ENCODE measurements at places on chromosomes 12 and 14.

DNA sequence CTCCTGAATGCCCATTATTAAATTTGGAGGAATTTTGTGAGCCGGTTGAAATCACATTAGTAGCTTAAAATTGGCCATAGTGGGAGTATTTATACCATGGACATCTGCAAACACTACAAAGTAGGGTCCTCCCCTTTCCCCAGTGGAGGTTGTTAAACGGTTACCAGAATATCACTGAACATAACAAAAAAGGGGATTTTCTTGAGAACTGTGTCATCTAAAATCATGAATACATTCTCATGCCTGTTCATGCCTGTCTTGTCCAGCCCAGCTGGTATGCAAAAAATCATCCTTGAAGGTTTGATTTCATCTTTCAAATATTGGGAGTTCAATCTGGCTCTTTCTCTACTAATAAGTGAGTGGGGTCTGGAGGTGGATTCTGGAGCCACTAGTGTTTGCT lies 96.4 kb downstream of the OTOGL start:
- no peak for DNase-seq

DNA sequence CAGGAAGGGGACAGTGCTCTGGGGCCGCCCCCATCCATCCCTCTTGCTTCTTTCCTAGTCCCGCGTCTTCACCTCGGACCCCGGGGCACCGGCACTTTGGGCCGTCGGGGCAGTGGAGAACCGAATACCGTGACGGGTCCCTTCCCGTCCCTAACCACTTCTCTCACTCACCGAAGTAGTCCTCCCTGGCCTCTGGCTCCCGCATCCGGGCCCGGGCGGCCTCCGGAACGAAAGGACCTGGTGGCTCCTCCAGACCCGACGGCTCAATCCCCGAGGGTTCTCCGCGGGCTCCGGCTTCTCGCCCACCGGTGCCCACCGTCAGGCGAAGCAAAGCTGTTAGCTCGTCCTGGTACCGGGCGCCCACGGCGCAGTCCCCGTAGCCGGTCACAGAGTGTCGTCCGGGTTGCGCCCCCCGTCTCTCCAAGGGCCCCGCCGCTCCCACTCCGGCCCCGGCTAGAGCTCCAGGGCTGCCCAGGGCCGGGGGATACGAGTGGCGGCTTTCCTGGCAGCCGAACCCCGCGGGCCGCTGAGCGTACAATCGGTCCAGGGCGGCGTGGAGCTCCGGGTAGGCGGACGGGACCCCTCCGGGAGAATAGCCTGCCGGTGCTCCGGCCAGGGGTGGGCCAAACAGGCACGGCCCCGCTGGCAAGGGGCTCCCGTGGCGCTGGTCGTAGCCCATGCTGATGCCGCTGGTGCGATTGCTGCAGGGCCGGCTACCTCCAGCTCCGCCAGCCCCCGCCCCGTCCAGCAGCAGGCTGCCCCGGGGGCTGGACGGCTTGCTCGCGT lies 1.1 kb downstream of the AJUBA start:
- DNase-seq, result no peak

DNA sequence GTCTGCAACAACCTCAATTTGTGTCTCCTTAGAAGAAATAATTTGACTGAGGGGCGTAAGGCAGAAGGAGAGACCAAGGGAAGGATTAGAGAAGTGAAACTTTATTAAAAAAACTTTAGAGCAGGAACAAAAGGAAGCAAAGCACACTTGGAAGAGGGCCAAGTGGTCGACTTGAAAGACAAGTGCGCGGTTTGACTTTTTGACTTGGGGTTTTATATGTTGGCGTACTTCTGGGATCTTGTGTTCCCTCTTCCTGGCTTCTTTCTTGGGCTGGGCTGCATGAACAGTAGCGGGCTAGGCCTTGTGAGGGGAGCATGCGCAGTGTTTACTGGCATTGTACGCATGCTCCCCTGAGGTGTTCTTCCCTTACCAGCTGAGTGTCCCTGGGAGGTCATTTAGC lies 369.3 kb upstream of the DCN start:
- DNase-seq, result no peak

DNA sequence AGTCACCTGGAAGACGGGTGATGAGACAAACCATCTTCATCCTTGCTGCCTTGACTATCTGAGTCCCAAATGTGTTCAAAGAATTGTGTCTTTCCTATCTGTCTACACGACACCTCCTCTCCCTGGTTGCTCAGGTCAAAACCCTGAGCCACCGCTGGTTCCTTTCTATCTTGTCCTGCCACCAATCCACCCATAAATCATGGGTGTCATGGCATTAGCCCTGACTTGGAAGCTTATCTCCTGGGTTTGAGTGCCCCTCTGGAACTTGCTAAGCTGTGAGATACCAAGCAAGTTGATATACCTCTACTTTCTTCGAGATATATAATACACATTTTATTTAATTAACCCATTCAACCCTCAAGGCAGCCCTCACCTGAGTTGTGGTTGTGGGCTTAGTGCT lies 57.9 kb downstream of the ASCL4 start:
- DNase-seq, result no peak

- no peak for DNase-seq
Measured at GRCh38 chr14:74488786-74489397, 4.2 kb downstream of the NPC2 start.

GRCh38 chr12:52818388-52818787 lies 4.5 kb upstream of the KRT4 start:
- DNase-seq, result no peak

GRCh38 chr12:115521771-115522409 lies 755.6 kb downstream of the MED13L start:
- DNase-seq, result no peak

DNA sequence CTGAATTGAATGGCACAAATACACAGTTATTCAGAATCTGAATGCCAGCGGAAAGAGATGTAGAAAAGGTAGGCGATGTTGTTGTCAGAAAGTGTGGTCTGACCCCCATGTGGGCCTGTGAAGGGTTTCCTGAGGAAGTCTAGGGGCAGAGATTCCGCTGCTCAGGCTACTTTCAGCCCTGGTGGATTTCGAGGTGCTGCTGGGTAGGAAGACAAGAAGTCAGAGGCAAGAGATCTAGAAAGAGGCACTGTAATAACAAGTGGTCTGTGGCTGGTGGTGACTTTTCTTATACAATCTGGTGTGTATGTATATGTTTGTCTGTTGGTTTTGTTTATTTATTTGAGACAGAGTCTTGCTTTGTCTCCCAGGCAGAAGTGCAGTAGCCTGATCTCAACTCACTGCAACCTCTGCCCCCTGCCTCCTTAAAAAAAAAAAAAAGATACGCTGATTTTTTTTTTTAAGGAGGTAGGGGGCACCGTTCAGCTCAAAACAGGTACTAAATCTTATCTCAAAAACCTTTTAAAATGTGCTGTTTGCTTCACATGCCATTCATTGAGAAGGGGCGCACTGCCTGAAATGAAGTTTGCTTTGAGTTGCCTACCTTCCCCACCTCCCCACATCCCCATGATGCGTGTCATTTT lies 27.1 kb upstream of the MANSC4 start:
- DNase-seq, result no peak

- DNase-seq, result no peak
Measured at GRCh38 chr14:36438883-36439282, 81.1 kb downstream of the NKX2-1 start.

GRCh38 chr12:55673638-55674037 lies 34.1 kb downstream of the ITGA7 start:
- no peak for DNase-seq

DNA sequence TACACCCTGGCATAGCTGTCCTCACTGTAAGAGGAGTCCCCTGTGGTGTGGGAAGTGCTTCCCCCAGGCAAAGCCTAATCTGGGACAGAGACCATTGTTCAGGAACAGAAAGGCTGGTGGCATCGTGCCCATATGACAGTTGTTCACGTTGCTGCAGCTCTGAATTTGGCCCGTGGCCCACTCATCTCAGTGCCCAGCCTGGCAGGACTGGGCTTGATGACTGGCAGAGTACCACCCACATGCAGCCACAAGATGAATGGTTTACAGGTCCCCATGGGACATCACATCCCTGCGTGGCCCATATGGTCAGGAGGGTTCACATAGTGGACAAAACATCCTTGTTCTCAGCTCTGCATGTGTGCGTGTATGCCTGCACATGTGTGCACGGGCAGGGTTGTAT lies 17.5 kb downstream of the IQSEC3 start:
- DNase-seq, result peak; percentile 98

GRCh38 chr12:54006559-54007220 lies 2.1 kb upstream of the HOXC8 start:
- DNase-seq, result no peak

DNA sequence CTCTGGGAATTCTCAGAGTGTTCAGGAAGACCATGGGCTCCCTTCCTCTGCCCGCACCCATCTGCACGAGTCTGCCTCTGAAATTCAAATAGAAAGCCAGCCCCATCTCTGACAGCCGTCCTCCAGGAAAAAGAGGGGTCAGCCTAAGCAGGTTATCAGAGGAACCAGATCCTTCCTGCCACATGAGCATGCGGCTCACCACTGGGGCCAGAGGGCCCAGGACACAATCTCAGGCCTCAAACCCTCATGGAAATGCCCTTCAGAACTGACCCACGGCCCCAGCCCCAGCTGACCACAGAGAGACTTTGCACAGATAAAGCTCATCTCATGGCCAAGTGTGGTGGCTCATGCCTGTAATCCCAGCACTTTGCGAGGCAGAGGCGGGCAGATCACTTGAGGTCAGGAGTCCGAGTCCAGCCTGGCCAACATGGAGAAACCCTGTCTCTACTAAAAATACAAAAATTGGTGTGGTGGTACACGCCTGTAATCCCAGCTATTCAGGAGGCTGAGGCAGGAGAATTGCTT lies 23.2 kb downstream of the PXN start:
- no peak for DNase-seq

DNA sequence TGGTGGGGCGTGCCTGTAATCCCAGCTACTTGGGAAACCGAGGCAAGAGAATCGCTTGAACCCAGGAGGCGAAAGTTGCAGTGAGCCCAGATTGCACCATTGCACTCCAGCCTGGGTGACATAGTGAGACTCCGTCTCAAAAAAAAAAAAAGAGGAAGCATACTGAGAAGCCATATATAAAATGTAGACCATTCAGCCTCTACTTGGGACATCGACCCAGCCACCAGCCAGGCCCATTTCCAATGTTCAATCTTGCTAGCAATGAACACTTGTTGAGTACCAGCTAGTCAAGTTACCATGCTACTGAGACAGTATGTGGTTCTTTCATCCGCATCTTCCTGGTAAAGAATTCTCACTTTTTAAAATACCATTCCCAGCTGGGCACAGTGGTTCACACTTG lies 33.4 kb upstream of the RASSF8 start:
- no peak for DNase-seq

GRCh38 chr12:76562130-76562529 lies 2.6 kb upstream of the OSBPL8 start:
- no peak for DNase-seq

DNA sequence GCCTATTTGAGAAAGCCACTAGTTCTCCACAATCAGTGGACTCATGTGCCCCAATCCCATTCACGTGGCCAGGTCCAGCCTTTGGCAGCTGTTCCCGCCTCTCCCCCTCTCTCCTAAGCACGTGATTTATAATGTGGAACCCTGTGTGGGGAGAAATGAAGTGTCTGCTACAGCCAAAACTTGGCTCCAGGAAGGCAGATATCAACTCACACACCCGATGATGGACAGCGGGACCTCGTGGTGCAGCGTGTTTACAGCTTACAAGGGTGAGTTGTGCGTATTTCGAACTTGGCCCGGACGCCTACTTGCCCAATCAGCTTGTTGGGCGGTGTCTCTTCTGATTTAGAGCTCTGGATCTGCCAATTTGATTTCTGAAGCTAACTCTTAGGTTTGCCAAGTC lies 38.1 kb upstream of the FAM181A start:
- DNase-seq, result no peak

GRCh38 chr12:109290061-109290460 lies 19.0 kb downstream of the FOXN4 start:
- no peak for DNase-seq

DNA sequence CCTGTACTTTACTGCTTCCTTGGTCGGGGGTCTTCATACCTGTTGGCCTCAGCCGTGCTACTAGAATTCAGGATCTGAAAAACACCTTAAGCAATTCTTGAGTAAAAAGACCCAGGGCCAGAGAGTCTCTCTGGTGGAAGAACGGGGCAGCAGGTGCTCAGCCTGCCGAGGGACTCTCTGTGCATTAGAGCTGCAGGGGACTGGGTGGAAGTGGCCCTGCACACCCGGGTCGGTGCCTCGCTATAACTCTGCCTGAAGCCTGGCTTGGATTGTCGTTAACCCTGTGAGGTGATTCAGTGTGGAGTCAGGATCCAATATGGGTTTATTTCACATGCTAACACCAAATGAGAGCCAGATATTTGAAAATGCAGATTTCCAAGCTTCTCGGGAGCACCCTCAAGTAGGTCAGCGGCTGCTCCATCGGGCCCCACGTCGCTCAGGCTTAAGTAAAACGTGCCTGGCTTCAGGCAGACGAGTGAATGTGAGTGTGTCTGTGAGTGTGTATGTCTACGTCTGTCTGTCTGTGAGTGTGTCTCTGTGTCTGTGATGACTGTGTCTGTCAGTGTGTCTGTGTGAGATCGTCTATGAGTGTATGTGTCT lies 35.1 kb upstream of the C14orf180 start:
- DNase-seq, result no peak

DNA sequence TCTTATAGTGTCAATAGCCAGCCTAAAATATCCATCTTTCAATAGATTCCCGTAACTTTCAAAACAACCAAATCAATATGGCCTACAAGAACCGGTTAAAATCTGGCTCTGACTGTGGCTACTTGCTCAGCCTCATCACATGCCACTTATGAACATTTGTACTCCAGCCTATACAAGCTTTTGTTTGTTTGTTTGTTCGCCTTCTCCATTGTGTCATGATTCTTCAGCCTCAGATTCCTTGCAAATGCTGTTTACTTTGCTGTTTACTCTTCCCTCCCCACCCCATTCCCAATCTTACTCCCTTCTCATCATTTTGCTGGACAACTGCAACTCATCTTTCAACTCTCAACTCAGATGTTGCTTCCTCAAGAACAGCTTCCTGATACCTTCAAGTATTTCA lies 161.2 kb downstream of the CAPZA3 start:
- DNase-seq, result no peak

- no peak for DNase-seq
Measured at GRCh38 chr14:23160924-23161522, 22.4 kb downstream of the SLC7A8 start.

All from NCI-H1694 treated with DMSO at 0.1 percent for 48 hours (cell line).